Myocyte (in vitro differentiated cells): ENCODE measurements at places on chromosomes 5 and 9.

DNA sequence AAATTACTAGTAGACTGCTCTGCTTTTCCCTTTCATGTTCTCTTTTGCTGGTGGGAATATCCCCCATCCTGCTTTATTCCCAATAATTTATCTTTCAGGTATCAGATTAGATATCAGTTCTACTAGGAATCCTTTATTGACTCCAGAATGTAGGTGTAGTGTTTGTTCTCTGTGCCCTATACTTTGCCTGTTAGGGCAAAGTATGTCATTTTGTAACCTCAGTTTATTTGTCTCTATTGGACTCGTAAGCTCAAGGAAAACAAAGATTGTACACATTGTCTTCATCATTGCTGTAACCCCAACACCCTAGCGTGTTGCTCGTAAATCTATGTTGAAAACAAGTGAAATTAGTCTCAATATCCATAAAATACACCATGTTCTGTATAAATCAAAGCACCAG is 190.5 kb downstream of the COMMD10 start:
- DNase-seq = no peak

DNA sequence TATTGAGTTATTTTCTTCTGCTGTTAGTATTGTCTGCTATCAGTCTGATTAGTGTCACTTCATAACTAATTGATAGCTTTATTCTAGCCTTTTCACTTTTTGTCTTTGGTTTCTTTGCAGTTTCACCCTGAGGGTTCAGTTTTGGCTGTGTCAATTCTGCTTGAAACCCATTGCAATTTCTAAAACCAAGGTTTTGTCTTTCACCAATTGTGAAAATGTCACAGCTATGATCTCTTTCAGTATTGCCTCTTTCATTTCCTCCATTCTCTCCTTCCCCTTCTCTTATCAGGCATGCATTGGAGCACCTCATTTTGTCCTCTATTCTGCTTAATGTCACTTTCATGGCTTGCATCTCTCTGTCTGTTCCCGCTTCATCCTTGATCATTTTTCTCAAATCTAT is 248.1 kb downstream of the YTHDC2 start:
- DNase-seq = no peak

DNA sequence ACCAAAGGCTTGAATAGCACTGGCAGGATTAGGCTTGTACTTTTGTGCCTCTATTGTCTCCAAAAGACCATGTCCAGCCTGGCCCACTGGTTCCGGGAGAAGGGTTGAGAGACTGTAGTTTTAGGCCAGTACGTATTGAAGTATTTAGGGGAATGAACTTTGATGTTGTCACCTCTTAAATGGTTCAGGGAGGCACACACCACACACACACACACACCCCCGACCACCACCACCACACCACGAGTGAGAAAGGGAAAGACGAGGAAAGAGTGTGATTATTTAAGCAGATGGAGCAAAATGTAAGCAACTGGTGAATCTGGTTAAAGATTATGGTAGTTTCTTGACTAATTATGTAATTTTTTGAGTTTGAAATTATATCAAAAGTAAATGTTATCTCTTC is 61.6 kb downstream of the NIPBL start:
- no peak for DNase-seq

- DNase-seq = no peak
Measured at GRCh38 chr5:118354797-118355196, 633.5 kb downstream of the DTWD2 start.

GRCh38 chr5:137648361-137648760 is 87.5 kb downstream of the KLHL3 start:
- no peak for DNase-seq

- DNase-seq = no peak
Measured at GRCh38 chr9:6922124-6922676, 164.4 kb downstream of the KDM4C start.

DNA sequence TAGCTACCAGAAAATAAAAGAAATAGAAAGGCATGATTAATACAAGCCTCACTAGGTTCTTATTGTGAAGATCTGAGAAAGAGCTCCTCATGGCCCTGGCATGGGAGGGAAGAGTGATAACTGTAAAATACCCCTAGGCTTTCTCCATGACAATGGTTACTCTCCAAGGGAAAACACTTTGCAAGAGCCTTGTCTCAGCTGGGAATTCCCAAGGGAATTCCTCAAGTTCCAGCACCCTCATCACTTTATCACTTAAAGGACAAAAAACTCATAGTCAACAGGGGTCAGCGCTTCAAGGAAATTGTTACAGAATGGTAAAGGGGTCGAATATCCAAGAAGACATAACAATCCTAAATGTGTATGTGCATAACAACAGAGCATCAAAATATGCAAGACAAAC is 21.2 kb downstream of the SYK start:
- DNase-seq = no peak

DNA sequence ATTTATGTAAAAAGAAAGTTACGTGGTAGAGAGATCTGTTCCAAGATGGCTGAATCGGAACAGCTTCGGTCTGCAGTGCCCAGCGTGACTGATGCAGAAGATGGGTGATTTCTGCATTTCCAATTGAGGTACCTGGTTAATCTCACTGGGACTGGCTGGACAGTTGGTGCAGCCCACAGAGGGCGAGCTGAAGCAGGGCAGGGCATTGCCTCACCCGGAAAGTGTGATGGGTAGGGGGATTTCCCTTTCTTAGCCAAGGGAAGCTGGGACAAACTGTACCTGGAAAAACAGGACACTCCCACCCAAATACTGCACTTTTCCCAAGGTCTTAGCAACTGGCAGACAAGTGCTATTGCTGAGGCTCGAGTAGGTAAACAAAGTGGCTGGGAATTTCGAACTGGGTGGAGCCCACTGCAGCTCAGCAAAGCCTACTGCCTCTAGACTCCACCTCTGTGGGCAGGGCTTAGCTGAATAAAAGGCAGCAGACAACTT is 13.1 kb upstream of the HSD17B4 start:
- no peak for DNase-seq

DNA sequence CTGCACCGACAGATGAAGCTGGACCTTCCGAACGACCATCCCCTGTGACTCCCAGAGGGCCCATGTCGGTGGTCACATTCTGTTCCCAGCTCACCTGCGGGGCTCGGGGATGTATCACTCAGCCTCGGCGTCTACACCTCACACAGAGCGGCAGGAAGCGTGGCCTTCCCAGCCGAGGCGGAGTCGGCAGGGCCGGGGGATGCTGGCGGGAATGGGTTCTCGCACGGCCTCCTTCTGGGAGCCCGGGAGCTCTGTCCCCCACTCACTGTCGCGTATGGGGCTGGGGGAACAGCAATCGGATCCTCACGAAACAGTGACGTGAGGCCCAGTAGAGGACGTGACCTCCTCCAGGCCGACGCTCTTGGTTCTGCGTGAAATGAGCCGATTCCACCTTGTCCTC is 20.4 kb downstream of the NACC2 start:
- DNase-seq = no peak
